ENCODE measurements at places on chromosomes 11 and 22. TPM values are rescaled to one million over a fixed set of nuclear protein-coding genes. Genes with fewer than 3 reads are reported as not detected.

TIGD3 gene
- 0.37 TPM for total RNA-seq

PES1 gene
- 104 TPM for total RNA-seq

XRCC6 gene
- 344 TPM for total RNA-seq

OR5L1 gene
- not detected for total RNA-seq

CDC45 gene
- total RNA-seq, result 44.8 TPM

BRD1 gene
- 29.4 TPM for total RNA-seq

ANKK1 gene
- under 0.01 TPM for total RNA-seq

MAP4K2 gene
- total RNA-seq, result 14.4 TPM

TMPRSS4 gene
- not detected for total RNA-seq

ARHGAP20 gene
- total RNA-seq, result 3.6 TPM

OR4A16 gene
- total RNA-seq, result not detected

UBE4A gene
- 36.9 TPM for total RNA-seq

SVIP gene
- total RNA-seq, result 4.6 TPM

RIMBP3B gene
- 0.11 TPM for total RNA-seq

KRTAP5-1 gene
- total RNA-seq, result not detected

RAG2 gene
- total RNA-seq, result not detected

ANO1 gene
- total RNA-seq, result not detected

CHST1 gene
- 1.7 TPM for total RNA-seq

HPX gene
- 0.50 TPM for total RNA-seq

NDUFS3 gene
- 86.0 TPM for total RNA-seq

SYT7 gene
- total RNA-seq, result 31.4 TPM

GRAMD1B gene
- total RNA-seq, result 5.5 TPM

SCARF2 gene
- 36.9 TPM for total RNA-seq

NUDT22 gene
- 71.4 TPM for total RNA-seq

ANGPTL5 gene
- total RNA-seq, result not detected

ACAT1 gene
- total RNA-seq, result 114 TPM

CD248 gene
- 103 TPM for total RNA-seq

ALDH3B1 gene
- total RNA-seq, result 16.7 TPM

OTOG gene
- not detected for total RNA-seq

PIK3IP1 gene
- 22.2 TPM for total RNA-seq

AP5B1 gene
- 8.0 TPM for total RNA-seq

UQCR10 gene
- total RNA-seq, result 61.1 TPM

FAM118A gene
- 29.0 TPM for total RNA-seq

MMP13 gene
- not detected for total RNA-seq

SERPIND1 gene
- not detected for total RNA-seq
